ENCODE measurements at places on chromosomes 3 and 15.

DNA sequence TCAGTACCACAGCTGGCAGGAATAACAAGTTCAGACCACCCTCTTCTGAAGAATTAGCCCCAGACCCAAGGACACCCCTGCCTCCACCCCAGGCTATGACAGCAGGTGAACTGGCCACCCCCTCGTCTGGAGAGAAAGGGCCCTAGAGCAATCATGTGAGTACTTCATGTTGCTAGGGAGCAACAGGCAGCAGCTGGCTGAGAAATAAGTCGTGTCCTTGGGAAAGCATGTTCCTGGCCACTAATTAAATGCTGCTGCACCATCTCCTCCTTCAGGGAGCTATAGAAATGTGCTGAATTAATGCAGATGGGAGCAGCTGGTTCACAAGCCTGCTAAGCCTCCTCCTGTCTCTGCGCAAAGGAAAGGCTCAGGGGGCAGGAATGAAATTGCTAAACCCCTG lies 31.5 kb downstream of the MRPS11 start:
- DNase-seq: no peak

- DNase-seq: no peak
These were observed 15.2 kb downstream of the FSTL1 start for GRCh38 chr3:120435621-120436020.

GRCh38 chr3:71010726-71011455 lies 572.6 kb downstream of the FOXP1 start:
- DNase-seq: peak; percentile 39

DNA sequence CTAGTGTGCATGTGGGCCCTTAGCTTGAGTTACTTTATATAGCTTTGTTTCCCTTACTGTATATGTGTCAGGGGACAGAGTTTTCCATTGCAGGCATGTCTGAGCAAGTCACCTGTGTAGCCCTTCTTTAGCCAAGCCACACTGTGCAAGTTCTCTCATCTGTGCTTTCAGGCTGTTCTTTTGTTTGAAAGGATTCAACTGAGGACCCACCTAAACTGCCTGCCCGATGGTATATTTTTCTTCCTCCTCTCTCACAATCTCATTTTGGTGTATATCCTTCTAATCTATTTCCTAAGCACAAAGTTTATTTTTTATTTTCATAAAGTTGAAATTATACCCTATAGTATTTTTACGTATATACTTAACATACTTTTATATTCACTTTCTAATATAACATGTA lies 260.1 kb upstream of the ARL6 start:
- no peak for DNase-seq

DNA sequence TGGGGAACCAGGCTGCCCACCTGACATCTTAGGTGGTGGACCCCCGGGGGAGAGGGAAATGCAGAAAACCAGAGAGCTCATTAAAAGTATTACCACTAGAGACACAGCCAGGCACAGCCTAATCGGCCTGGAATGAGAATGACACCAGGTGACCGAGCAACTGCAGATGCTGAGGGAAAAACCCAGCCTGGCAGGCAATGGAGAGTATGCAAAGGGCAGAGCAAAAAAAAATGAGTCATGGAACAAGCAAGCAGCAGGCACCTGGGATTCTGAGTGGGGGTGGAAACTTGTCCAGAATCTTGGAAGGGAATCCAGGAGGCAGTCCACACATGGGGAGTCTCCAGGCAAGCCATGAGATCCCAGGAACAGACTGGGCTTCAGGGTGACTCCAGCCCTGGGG lies 183.7 kb upstream of the LRRN1 start:
- DNase-seq: no peak

Measured in fibroblast of lung (primary cell).